ENCODE measurements at places on chromosomes 7 and 10.

GRCh38 chr7:41438705-41439514 lies 264.0 kb downstream of the INHBA start:
- DNase-seq = no peak

DNA sequence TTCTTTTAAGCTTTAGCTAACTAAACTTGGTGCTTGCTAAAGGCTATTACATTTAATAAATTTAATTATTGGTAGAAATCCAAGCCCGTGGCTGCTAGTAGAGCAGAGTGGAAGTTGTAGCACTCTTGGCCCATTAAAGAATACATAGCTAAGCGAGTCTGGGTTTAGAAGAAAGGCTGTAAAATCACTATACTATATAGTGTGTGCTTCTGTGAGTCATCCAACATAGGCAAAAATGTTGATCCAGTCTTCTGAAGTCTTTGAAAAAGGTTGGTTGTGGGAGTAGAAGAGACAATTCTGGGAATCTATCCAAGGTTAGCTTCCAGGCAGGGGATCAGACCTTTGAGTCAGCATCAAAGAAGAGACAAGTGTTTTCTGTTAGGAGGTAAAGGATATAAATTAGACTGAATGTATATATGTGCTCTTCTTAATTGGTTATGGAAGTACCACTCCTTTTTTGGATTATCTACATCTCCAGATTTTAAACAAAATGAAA lies 664.2 kb downstream of the NXPH1 start:
- no peak for DNase-seq

DNA sequence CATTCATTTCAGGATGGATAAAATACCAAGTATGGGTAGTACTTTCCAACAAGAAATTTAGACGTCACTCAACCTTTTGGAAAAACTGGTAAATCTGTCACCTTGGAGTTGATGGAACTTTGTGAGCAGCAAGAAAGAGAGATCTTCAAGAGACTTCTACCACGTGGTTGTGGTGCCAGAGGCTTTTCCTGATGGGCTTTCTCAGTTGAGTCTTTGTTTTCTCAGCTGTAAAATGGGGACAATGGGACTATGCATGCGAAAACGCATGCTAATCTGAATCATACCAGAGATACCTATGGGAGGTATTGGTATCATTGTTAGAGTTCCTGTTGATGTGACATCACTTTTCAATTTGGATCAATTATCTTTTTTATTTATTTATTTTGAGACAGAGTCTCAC lies 59.4 kb downstream of the THNSL1 start:
- DNase-seq = no peak

DNA sequence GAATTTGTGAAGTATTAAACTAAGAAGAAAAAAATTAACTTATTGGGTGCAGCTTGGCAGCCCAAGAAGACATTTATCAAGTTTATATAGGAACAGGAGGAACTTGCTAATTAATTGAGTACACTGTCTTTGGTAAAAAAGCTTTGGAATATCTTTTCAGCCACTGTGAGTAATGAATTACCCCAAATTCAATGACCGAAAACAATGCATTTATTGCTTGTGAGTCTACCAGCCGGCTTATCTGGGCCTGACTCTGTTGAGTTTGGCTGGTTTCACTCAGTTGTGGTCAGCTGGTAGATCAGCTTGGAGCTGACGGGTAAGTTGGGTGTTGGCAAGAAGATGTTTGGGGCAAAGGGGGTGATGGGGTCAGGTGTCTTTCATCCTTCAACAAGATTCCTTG lies 11.6 kb downstream of the GNG11 start:
- no peak for DNase-seq

GRCh38 chr10:2772816-2773631 lies 294.3 kb upstream of the PFKP start:
- DNase-seq = no peak

DNA sequence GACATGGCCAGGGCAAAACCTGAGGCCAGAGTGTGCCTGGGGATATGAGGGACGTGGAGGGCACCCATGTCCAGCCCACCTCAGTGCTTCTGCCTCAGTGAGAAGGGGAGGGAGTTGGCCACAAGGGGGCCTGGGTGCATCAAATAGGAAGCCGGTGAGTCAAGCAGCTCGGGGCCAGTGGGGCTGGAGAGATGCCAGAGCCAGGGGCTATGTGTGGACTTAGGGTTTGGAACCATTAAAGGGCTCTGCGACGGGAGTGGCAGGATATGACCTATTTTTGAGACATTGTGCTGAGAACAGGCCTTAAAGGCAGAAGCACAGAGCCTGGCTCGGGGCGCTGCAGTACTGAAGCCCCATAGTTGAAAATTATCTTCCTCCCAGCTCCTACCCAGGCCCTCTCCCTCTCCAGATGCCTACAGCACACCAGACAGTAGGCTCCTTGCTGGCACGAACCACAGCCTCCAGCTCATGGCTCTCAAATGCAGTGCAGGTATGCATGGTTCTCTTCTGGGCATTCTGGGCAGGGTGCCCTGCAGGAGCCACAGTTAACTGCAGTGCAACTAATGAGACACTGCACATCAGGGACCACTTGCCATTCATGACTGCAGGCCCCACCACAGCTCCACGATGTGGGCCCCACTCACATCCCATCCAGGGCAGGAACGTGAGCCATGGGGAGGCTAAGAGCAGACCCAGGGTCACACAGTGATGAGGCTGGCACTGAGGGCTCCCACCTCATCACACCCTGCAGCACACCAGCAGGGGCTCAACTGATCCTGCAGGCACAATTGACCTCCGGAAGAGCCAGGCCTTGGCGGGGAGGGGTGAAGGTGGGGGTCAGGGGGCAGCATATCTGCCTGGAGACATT lies 7.2 kb upstream of the PGAM2 start:
- DNase-seq = peak; percentile 48

DNA sequence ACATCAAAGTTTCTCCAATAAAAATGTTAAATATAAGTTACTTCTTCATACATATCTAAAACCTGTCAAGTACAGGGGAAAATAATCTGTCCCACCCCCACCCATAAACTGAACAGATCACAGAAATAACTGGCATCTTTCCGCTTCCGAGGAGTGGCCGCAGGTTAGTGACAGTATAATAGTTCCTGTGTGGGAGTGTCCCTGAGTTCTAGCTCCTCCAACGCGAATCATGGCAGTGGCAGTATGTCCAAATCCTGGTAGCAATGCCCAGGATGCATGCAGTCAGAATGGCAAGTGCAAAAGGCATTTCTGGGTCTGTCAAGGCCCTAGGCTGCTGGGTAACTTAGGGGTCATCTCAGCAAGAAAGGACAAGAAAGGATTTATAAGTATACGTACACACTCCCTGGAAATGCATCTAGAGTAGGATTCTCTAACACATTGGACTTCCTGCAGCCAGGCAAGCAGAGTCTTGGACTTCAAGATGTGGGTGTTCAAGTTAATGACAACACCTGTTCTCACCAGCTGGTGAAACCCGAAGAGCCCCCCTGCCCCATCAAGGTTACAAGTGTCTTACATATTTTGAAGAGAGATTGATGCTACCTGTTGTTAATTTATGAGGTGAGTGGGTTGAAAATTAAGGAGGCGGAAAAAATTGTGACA lies 94.4 kb upstream of the COL1A2 start:
- no peak for DNase-seq

DNA sequence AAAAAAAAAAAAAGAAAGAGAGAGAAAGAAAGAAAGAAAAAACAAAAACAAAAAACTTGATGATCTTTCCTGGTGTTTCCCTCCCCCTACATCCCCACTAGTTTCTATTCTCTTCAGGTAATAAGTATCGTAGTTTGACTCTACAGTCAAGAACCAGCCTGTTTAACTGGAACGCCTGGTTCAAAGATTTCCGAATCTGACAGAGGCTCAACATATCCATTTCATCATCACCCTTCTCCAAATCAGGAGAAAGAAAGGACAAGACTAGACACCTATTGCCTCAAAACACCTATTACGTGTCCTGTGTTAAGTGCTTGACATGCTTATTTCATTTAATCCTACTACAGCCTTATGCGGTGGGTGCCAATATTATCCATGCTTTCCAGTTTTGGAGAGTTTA lies 20.4 kb upstream of the BLOC1S2 start:
- DNase-seq = no peak

Data from KBM-7 (cell line).